ENCODE measurements at places on chromosomes 4 and X.

GRCh38 chrX:64204701-64205440 is 637 bp downstream of the AMER1 start:
- no peak for DNase-seq

DNA sequence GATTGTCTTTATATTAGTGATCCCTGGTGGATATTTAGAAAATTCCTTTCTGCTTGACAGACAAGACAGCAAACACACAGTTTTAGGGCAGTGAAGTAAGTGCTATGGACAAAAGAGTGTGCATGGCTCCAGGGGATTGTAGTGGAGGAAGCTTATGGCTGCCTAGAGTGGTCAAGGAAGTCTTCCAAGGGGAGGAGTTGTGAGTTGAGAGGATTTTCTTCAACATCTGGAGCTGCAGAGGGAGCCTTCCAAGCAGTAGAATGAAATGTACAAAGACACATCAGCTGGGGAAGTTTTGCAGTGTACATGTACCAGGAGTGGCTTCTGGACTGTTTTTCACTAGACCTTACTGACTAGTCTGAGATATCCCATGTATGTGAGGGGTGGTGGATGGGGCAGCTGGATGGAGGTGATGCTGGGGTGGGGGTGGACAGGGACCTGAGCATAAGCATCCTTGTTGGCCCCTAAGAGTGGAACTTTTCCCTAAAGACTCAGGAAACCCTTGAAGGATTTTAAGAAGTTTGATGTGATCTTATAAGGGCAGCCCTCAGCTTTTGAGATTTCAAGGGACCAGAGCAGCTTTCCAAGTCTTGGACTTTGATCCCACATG is 160.5 kb upstream of the TAPT1 start:
- DNase-seq = no peak

- DNase-seq = no peak
These were observed 219.9 kb downstream of the CCNG2 start for GRCh38 chr4:77376788-77377460.

GRCh38 chrX:118216087-118216486 is 99.5 kb upstream of the KLHL13 start:
- DNase-seq = no peak

DNA sequence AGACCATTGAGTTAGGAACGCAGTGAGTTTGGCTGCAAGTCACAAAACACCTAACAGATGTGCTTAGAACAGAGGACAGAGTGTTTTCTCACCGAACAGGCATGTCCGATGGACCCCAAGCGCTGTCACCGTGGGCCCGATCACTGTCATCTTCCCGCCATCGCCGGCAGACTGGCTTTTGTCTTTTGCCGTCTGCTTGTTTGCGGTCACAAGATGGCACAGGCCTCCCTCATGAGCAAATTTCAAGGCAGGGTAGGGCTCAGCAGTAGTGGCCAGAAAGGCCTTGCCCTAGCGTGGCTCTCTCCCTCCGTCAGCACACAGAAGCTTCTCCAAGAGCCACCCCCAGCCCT is 21.4 kb upstream of the MRFAP1 start:
- DNase-seq = no peak
